NCI-H2081 treated with DMSO at 0.1 percent for 48 hours (cell line): ENCODE measurements at places on chromosomes 5 and 9.

DNA sequence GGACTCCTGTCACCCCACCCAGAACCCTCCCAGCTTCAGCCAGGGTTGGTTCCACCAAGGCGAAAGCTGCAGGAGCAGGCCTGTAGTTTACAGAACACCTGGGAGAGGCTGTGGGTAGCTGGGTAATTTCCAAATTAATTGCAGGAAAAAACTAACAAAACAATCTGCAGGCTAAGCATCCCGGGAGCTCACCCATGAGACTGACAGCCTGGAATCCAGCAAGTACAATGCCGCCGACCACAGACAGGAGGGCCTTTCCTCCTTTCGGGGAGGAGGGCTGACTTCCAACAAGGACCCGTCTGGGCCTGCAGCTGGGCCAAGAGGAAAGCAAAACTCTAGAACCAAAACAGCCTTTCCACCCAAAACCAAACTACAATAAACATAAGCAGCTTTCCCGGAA is 10.3 kb downstream of the FOXE1 start:
- DNase-seq: no peak

GRCh38 chr5:154794525-154795234 is 39.5 kb downstream of the LARP1 start:
- DNase-seq: no peak

DNA sequence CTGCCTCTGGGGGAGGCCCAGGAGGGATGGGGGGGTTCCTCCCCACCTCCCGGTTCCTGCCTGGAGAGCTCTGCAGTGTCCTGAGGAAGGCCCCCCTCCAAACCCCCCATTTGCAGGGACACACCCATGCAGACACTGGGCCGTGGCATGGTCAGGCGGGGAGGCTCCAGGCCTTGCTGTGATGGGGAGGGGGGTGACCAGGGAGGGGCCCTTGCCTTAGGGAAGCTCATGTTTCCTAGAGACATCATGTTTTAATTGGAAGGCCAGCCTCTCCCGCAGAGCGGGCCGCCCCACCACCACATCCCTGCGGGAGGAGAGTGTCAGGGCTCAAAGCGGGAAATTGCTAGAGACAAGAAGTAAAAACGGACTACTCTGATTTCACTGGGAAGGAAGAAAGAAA is 12.0 kb downstream of the PRRX2 start:
- DNase-seq: no peak

DNA sequence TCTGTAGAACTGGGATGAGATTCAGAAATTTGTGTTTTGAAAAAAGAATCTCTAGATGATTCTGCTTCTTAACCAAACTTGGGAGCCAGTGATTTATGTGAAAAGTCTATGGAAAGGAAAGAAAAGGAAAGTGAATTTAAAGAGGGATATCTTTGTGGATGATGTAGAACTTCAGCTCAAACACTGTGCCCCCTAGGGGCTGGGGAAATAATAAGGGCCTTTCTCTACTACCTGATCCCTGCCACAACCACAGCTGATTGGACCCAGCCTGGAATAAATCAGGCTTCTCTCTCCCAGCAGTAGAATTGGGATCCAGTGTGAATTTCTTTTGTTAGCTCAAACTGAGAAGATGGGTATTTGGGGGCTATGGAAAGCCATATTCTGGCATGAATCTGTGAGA is 155.0 kb downstream of the PRELID2 start:
- DNase-seq: no peak

DNA sequence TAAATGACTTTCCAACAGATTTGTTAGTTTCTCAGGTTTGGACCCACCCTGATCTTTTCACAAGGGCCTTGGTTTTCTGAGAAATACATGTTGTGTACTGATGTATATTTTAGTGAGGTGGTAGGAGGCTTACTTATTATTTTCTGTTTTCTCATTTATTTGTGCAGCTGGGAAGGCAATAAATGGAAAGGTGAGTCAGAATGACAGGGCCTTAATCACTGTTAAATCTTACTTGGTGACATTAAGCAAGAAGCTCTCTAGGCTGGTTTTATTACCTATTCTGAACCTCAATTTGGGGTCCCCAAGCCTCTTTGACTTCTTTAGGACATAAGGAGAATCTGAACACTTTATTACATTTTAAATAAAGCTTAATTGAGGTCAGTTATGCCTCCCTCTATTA is 214.0 kb upstream of the DAB2 start:
- no peak for DNase-seq

- no peak for DNase-seq
Observed at GRCh38 chr9:130215341-130216119, 43.3 kb downstream of the NCS1 start.
